ENCODE measurements at places on chromosomes 6 and 20. TPM values are rescaled to one million over a fixed set of nuclear protein-coding genes. Genes with fewer than 3 reads are reported as not detected.
A peak's percentile ranks its signal among the peaks of the same experiment; 100 is the strongest.

- DNase-seq: no peak
Measured at GRCh38 chr6:16671302-16672289, 89.7 kb downstream of the ATXN1 start.

PPP1R3G gene
- polyA plus RNA-seq: 1.0 TPM

OPRL1 gene
- 1.9 TPM for polyA plus RNA-seq

DNA sequence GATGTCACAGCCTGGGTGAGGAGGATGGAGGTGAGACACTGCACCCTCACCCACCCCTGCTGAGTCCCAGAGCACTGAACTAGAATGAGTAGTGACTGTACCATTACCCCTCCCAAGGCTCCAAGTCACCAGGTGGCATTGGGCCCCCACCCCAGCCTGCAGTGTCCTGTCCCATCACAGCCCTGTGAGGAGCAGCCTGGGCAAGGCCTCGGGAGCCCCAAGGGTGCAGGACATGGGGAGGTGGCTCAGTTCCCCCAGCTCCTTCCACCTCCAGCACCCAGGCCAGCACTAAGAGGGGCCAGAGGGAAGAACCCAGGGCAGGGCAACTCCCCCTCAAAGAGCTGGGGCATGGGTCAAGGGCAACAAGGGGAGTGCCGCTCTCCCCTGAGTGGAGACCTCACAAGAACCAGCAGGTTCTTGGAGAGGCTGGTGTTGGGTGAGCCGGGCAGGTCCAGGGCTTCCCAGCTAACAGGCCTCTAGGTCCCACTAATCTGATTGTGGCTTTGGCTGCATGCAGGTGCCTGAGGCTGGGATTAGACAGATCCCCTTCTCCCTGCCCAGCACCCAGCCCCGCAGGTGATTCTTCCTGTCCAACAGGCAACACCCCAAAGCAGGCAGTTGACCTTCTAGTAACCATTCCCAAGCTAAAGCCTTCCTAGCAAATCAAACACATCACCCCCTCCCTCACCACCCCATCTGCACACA is 2.6 kb downstream of the CST4 start:
- no peak for DNase-seq

CTAGE9 gene
- polyA plus RNA-seq: not detected

DNA sequence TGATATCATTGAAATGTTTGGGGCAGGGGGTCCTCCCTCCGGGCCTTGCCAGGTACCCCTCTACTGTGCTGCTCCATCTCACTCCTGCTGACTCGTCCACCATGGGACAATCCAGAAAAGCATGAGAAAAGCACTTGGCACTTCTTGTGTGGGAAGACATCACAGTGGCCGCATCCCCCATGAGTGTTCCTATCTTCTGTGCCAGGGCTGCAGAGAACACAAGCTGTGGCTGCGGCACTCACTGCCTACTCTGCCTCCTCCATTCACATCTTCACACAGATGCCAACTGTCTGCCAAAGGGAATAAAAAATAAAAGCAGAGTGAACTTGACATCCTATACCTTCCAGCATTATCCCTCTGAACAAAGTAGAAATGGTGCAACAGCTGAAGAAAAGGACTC is 117.4 kb upstream of the PROKR2 start:
- no peak for DNase-seq

- peak; percentile 50 for DNase-seq
Measured at GRCh38 chr6:103122766-103123601, 1729.5 kb downstream of the GRIK2 start.

Measured in left lung (tissue), 14 donors.